Muscle of leg (tissue), 16 donors: ENCODE measurements at places on chromosomes 2 and 18. TPM values are rescaled to one million over a fixed set of nuclear protein-coding genes. Genes with fewer than 3 reads are reported as not detected.
A peak's percentile ranks its signal among the peaks of the same experiment; 100 is the strongest.

The GPR45 gene
- not detected for total RNA-seq

GRCh38 chr2:48228345-48228684 is 301.6 kb upstream of the STON1 start:
- DNase-seq, result no peak

GRCh38 chr2:173599821-173600359 is 245.2 kb downstream of the CDCA7 start:
- no peak for DNase-seq

- DNase-seq, result no peak
Observed at GRCh38 chr18:6509417-6509816, 94.7 kb upstream of the L3MBTL4 start.

DNA sequence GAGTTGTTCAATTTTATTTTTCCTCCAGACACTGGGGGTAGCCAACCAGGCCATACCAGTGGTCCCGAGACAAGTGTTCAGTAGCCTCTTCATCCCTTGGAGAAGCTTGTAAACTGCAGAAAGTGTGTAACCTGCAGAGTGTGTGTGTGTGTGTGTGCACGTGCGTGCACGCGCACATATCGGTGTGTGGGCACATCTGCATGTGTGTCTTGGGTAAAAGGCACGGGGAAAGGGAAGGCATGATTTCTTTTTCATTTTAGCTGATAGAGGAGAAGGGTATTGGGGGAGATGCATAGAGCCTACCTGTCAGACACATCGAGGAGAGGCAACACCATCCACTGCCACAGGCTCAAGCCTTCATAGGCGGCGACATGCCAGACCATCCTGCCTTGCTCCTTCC is 181.4 kb downstream of the CLIP4 start:
- no peak for DNase-seq

The BOLL gene
- total RNA-seq, result 0.62 TPM

DNA sequence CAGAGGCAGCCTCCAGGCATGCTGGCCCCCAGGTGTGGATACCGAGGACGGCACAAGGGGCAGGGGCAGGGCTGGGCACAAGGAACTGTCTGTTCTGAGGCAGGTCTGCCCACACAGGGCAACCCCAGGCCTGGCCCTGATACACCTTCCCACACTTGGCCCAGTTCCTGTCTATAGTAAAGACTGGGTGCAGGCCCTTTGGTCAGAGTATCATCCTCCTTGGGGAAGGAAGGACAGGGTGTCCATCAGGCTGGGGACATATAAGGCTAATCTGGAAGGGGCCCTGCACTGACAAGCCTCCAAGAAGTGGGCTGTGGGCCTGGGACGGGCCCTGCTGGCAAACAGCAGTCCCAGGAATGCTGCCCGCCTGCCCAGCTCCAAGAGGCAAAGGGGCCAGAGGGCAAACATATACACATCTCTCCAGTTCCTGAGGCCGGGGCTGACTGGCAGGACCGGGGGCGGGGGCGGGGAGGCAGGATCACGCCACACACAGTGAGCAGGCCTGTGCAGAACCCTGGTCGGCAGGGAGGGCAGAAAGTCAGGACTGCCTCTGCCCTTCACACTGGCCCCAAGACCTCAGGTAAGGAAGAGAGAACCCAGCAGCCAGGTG is 18.9 kb downstream of the SDC1 start:
- no peak for DNase-seq

- DNase-seq, result no peak
Observed at GRCh38 chr2:12251121-12251520, 465.6 kb upstream of the TRIB2 start.

- DNase-seq, result peak; percentile 64
Observed at GRCh38 chr18:77557046-77557587, 307.5 kb downstream of the GALR1 start.

- DNase-seq, result peak; percentile 76
Observed at GRCh38 chr2:171723716-171724683, 36.7 kb downstream of the DYNC1I2 start.

The GAL3ST2 gene
- 0.09 TPM for total RNA-seq

- DNase-seq, result no peak
Observed at GRCh38 chr2:239715606-239716005, 309.5 kb downstream of the NDUFA10 start.

The TUBA3E gene
- not detected for total RNA-seq

The GREB1L gene
- 7.2 TPM for total RNA-seq

DNA sequence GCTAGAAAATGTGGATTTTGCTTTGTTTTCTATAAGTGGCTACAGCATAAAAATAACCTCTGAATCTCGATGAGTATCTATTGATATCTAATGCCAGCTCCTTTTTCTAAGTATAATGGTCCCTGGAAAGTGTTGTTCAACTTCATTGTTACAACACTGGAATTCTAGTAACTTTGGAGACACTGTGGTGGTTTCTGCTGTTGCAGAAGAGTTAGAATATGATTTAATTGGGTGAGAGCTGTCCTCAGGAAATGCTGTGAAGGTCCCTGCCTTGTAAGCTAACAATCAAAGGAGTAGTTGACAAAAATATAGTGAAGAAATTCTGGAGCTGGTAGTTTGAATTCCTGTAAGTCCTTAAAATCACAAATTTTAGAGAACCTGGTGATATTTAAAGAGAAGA is 62.1 kb downstream of the C18orf63 start:
- no peak for DNase-seq

- no peak for DNase-seq
Observed at GRCh38 chr2:38181806-38182491, 106.0 kb upstream of the CYP1B1 start.

GRCh38 chr2:40823478-40823877 is 371.6 kb upstream of the SLC8A1 start:
- no peak for DNase-seq

DNA sequence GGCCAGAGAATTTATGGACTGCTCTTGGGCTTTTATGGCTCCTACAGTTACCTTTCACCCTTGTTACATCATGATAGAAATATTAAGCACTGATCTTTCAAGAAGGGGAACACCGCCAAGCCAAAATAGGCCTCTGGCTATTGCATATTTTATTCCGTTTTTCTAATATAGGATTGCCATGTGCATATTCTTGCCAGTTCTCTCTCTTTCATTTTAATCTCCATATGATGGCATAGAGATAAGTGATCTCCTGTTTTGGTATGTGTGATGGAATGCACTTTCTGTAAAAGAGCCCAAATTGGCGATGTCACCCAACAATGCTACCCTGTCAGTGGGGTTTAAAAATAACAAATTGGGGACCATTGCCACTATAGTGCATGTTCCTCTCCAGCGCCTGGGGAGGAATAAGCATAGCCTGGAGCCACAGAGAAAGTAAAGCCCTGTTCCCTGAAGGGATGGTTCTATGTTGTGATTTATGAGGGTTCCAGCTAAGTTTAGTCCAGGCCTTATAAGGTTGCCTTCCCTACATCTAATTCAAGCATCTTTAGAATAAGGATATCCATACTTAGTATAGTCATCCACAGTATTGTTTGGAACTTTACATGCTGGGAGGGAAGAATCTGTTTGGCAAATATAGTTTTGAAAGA is 26.9 kb downstream of the CMPK2 start:
- DNase-seq, result no peak

GRCh38 chr2:191840921-191841320 is 6.0 kb downstream of the CAVIN2 start:
- no peak for DNase-seq

- DNase-seq, result no peak
Observed at GRCh38 chr18:74563999-74564398, 29.7 kb downstream of the CNDP1 start.

DNA sequence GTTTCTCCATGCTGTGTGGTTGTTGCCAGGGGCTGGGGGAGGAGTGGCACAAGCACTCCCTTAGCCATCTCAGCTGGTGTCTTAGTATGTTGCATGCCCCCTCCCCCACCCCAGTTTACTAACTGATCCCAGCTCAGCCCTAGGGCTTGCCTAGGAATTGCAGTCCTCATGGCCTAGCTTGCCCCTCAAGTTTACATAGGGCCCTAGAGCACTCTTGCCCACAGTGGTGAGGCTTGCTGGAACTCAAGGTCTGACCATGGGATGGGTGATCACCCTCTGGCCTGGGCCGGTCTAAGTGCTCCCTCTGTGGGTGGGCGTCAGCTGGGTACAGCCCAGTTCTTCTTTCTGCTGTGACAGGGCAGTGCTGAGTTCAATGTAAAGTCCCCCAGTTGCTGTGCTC is 156.1 kb upstream of the PIEZO2 start:
- DNase-seq, result no peak

The CDH7 gene
- total RNA-seq, result 0.98 TPM

DNA sequence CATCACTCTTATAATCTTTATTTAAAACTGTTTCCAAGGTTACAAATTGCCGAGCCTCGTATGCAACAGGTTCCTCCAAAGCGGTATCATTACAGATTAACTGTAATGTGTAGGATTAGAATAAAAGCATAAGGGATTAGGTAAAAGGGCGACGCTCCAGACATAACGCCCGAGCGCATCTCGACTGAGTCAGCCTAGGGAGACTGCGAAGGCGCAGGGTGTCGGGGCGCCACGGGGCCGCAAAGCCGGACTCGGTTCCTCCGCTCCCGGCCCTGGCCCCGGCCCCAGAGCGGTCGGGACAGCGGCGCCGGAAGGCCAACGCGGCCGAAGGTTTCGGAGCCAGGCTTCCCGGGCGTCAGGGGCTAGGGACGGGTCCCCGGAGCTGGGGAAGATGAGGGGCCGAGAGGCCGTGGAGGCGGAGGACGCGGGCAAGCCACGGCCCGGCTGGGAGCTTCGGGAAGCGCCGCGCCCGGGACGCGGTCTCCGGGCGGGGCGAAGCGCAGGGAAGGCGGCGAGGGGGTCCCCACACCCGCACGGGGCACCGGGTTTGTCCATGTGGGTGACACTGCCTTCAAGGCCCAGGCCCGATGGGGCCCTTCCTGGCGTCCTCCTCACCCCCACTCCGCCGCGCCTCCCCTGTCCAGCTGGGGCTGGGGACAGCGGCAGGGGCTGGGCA is 12.9 kb upstream of the SIX3 start:
- no peak for DNase-seq

The CHMP3 gene
- 132 TPM for total RNA-seq

GRCh38 chr2:223460209-223460608 is 142.0 kb downstream of the SCG2 start:
- DNase-seq, result no peak

The OTOS gene
- not detected for total RNA-seq
